Parietal lobe (tissue), 2 donors: ENCODE measurements at places on chromosomes 2 and 18. TPM values are rescaled to one million over a fixed set of nuclear protein-coding genes. Genes with fewer than 3 reads are reported as not detected.

The NLRC4 gene
- total RNA-seq = 0.31 TPM

The VSNL1 gene
- total RNA-seq = 19.7 TPM

The ARPC2 gene
- 153 TPM for total RNA-seq

The DIPK1C gene
- total RNA-seq = 7.8 TPM

The IL36G gene
- not detected for total RNA-seq

The PFN4 gene
- 1.6 TPM for total RNA-seq

The SYT4 gene
- total RNA-seq = 372 TPM

The RUFY4 gene
- total RNA-seq = not detected

The ACMSD gene
- not detected for total RNA-seq

The POTEJ gene
- not detected for total RNA-seq

The LINC00305 gene
- total RNA-seq = not detected

The FHOD3 gene
- 84.5 TPM for total RNA-seq

The CD207 gene
- total RNA-seq = not detected

The COL3A1 gene
- 19.1 TPM for total RNA-seq

The LIMS3 gene
- total RNA-seq = 2.5 TPM

The POLE4 gene
- 22.8 TPM for total RNA-seq

The ZNF396 gene
- total RNA-seq = 4.4 TPM

The ANKRD23 gene
- total RNA-seq = 10.6 TPM

The VWA3B gene
- 1.3 TPM for total RNA-seq

The FBXO48 gene
- 0.94 TPM for total RNA-seq

The OXER1 gene
- total RNA-seq = 0.31 TPM

The CCDC141 gene
- 3.4 TPM for total RNA-seq

The TBR1 gene
- 132 TPM for total RNA-seq

The CYP27A1 gene
- total RNA-seq = 3.4 TPM

The C2orf15 gene
- 1.6 TPM for total RNA-seq

The CTAGE1 gene
- total RNA-seq = not detected

The CCBE1 gene
- 57.6 TPM for total RNA-seq

The OTX1 gene
- total RNA-seq = 4.1 TPM

The FZD7 gene
- total RNA-seq = 7.2 TPM

The ECEL1 gene
- 0.63 TPM for total RNA-seq

The CHST9 gene
- total RNA-seq = 2.5 TPM

The SLC9A4 gene
- 0.63 TPM for total RNA-seq

The NXPH2 gene
- total RNA-seq = 26.9 TPM

The CCDC85A gene
- total RNA-seq = 34.4 TPM

The GULP1 gene
- total RNA-seq = 54.1 TPM

The FBXO11 gene
- 260 TPM for total RNA-seq

The GAL3ST2 gene
- total RNA-seq = 1.3 TPM

The BUB1 gene
- 16.6 TPM for total RNA-seq

The BCL2 gene
- total RNA-seq = 49.1 TPM

The MC4R gene
- total RNA-seq = 1.3 TPM

The LPIN1 gene
- total RNA-seq = 50.1 TPM

The OSGEPL1 gene
- total RNA-seq = 18.8 TPM

The GALR1 gene
- total RNA-seq = 0.31 TPM

The RAD51AP2 gene
- total RNA-seq = 0.94 TPM

The GCKR gene
- total RNA-seq = 1.3 TPM

The POTEI gene
- 0.31 TPM for total RNA-seq
